ENCODE measurements at places on chromosomes 1 and 21.

DNA sequence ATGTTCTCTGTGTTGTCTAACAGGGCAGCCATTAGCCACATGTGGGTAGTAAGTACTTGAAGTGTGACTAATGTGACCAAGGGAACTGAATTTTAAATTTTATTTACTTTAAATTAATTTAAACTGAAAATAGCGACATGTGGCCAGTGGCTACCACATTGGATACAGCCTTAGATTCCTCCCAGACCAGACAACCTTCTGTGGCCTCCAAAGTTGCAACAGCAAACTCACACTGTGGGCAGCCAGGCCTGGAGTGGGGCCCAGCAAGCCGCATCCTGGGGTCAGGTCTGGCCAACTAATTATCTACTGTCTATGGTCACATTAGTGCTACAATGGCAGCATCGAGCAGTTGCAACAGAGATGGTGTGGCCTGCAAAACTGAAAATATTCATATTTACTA is 11.7 kb downstream of the EIF2D start:
- no peak for DNase-seq

DNA sequence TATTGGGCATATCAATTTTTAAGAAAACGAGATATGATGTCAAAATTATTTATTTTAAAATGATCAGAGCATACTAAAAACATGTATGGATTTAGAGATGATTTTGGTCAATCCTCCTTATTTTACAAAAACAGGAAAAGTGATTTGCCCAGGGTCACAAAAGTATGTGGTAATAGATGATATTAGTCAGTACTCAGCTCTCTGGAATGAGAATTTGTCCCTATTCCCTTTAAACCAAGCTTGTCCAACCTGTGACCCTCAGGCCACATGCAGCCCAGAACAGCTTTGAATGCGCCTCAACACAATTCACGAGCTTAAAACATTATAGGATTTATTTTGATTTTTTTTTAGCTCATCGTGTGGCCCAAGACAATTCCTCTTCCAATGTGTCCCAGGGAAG is 104.7 kb downstream of the AKT3 start:
- DNase-seq, result no peak

DNA sequence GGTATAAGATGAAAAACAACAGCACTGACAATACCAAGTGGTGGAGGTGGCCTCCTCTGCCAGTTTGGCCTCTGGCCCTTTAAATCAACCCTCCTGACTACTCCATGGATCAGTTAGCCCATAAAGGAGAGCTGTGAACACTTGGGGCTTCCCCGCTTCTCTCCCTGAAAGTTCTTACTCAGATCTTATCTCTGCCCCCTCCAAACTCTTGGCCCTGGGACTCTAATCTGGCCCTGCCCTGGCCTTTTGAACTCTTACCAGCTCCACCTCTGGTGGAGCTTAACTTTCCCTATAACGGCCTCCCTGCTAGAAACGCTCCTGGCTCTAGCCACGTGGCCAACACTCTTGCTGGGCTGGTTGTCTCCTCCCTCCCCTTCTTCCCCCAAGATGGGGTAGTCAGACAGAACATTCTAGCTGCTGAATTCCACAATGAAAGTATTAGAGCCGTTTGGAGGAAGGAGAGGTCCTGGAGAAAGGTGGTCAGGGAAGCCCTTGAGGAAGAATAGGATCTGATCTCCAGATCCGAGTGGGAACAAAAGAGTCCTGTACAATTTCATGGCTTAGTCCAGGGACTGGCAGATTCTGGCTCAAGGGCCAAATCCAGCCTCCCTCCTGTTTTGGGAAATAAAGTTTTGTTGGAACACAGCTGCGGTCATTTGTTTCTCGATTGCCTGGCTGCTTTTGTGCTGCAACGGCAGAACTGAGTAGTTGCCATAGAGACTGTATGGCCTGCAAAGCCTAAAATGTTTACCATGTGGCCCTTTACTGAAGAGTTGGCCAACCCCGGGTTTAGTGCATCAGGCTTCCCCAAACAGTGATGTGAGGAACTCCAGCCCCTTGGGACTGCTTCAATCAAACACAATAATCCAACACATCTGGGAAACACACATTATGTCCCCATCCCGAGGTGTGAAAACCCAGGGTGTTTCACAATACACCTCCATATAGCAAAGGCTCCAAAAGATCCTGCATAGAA is 9.5 kb upstream of the PIGR start:
- no peak for DNase-seq

DNA sequence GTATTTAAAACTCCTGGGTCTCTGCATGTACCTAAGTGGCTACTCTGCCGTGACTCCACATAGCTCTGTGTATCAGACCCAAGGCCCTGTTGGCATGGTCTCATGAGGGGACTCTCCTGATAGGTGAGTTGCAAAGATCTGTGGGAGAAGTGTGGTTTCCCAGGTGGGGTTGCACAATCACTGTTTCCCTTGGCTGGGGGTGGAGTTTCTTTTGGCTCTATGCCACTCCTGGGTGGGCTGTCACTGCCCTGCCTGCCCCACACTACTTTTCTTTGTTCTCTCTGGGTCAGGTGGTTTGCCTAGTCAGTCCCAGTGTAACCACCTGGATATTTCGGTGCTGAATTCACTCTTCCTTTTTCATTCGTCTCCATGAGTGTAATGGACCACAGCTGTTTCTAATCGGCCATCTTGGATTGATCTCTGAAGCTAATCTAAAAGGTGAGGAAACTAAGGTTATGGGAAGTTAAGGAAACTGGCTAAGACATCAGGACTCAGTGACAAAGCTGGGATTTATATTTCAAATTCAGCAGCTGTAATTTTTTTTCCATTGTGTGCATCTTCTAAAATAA is 97.1 kb upstream of the CACYBP start:
- DNase-seq, result peak; percentile 41

- DNase-seq, result no peak
Observed at GRCh38 chr1:39692152-39693074, 1.2 kb upstream of the HPCAL4 start.

DNA sequence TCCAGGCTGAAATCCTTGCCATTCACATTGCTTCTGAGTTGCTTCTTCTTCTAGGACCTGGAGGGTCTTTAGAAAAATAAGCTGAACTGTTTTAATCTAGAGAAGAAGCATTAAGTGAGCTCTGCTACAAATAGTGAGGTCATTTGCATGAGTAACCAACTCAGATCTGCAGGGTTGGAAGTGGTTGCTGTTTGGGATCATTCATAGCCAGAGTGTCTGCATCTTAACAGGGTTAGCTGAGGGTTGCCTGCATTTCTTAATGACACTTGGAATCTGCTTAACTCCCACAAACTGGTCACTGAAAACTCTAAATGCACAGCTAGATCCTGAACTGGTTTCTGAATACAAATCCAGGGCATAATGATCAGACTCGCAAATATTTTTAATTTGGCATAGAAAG is 9.9 kb downstream of the CNIH3 start:
- peak; percentile 45 for DNase-seq

DNA sequence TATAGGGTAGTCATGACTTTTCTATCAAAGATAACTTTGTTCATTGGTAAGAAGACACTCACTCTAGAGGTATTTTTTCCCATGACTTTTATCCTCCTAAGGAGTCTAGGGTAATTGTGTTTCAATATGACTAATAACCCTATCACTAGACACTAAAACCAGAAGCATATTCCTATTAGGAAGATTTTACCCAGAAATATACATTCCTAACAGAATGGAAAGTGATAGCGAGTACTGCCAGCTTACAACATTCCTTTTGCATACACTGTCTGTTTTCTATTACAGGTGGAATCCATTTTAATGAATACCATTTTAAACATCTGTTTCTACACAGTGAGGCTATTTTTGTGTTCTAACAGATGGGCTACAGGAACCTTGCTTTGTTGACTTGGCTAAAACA is 31.4 kb upstream of the C1orf185 start:
- peak; percentile 87 for DNase-seq

DNA sequence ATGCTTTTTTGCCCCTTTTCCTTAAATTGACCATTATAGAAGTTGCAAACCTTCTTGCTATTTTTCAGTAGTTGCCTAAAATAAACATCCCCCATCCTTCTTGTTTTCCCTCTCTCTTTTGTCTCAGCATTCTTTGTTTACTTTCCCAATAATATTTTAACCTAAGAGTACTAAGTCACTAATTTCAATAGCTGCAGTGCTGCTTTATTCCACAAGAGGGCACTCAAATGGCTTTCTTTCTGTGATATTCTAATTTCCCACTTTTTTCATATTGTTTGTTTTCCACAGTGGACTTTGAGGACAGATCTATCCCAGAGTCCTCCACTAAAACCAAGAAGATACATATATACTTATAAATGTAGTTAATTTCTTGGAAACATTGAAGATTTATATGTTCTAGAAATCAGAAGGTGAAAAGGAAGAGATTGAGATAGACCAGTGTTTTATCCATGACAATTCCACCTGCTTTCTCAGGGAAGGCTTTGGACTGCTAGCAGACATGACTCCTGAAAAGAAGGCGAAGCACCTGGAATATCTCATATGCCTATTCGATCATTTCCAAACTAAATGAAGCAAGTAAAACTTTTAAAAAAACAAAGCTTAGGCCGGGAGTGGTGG is 104.8 kb upstream of the GRIK1 start:
- no peak for DNase-seq

Measured in HT1080 (cell line).